Stimulated activated naive CD8-positive, alpha-beta T cell treated with anti-CD3 and anti-CD28 coated beads, Interleukin-15, Interleukin-2, amounts not matched to agents 100 U/mL and 50 U/mL, for 24 hours (primary cell): ENCODE measurements at places on chromosomes 11 and 22.

GRCh38 chr22:39603345-39603744, 32.8 kb downstream of the CACNA1I start:
- no peak for DNase-seq

DNA sequence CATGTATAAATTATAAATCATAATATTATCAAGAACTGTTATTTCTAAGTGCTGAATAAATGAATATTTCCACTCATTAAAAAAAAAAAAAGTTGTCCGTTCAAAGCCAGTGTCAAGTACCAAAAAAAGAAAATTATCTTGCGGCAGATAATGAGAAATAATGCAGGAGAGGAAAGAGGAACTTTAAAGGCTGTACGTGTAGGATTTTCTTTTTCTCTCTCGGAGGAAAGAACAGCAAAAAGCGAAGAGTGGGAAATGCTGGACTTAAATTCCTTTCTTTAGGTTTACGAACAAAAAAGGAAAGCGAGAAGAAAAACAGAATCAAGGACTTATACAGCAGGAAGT, 999 bp upstream of the CCDC83 start:
- DNase-seq: no peak

GRCh38 chr11:94563848-94564467, 3.2 kb upstream of the PIWIL4 start:
- DNase-seq: no peak

DNA sequence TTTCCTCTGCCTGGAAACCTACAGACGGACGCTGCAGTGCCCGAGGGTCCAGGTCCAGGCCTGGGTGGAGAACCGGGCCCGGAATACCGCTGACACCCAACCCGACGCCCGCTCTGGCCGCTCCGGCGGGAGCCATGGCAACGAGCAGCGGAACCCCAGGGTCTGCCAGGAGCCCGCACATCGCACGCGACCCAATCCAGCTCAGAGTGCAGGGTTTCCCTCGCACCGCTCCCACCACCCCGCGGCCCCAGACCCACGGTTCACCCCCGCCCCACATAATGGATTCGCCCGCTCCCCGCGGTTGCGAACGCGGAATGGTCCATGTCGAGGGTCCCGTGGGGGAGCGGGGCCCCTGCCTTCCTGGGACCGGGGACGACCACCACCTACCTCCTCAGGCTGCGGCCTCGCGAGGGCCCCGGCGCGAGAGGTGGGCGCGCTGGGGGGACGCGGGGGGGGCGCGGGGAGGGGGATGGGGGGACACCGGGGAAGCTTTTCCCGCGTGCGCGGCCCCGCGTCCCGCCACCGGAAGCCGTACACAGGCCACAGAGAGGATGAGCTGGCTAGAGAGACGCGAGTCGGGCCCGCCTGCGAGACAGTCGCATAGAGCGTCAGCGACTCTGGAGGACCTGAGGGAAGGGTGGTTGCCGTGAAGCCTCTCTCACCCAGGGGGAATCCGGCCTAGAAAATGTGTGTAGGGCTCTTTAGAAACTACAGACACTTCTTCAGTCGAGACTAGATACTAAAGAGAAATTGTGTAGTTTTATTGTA, at the start of gene SSRP1:
TSS of gene SSRP1 (minus strand) at position 550 of the 768 bp plus-strand sequence. CDS start 771 bp downstream, outside the sequence.
- DNase-seq: peak; percentile 87

DNA sequence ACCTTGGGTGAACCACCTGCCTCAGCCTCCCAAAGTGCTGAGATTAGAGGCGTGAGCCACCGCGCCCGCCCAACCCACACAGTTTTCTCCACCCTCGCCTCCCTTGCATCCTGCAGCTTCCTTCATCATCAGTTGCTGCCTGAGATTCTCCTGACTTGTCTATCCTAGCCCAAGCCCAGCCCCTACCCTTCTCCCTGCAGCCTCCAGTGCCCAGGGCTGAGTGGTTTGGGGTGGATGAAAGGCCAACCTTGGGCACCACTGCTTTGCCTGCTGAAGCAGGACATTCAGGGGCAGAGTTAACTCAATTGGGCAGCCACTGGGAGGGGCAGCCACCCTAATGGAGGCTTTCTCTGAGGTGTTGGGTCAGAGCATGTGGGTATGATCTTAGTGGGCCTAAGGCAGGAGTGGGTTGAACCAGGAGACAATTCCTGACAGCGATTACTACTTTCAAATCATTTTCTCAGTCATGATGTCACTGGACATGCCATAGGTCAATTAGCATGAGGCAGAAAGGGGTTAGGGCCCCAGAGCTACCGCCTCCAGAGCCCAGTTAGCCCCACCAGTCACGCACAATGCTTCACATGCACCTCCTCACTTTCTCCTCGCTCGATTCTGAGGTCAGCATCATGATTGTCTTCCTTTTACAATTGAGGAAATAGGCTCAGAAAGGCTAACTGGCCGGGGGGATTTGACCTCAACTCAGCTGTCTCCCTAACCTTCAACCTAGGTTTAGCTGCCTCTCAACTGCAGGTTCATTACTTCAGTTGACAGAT, 1.0 kb upstream of the FKBP2 start:
- no peak for DNase-seq

- no peak for DNase-seq
These were observed 22.1 kb upstream of the LMO2 start for GRCh38 chr11:33913991-33914390.

DNA sequence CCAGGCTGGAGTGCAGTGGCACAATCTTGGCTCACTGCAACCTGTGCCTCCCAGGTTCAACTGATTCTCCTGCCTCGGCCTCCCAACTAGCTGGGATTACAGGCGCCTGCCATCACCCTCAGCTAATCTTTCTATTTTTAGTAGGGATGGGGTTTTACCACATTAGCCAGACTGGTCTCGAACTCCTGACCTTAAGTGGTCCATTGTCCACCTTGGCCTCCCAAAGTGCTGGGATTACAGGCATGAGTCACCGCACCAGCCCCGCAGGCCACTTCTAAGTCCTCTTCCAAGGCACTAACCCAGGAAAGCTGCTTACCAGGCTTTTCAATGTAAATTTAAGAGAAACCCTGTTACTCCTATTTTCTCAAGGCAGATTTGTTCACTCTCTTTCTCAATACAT, 50.4 kb downstream of the DENND5A start:
- DNase-seq: no peak

GRCh38 chr11:45097721-45098493, 48.5 kb upstream of the PRDM11 start:
- DNase-seq: peak; percentile 50

DNA sequence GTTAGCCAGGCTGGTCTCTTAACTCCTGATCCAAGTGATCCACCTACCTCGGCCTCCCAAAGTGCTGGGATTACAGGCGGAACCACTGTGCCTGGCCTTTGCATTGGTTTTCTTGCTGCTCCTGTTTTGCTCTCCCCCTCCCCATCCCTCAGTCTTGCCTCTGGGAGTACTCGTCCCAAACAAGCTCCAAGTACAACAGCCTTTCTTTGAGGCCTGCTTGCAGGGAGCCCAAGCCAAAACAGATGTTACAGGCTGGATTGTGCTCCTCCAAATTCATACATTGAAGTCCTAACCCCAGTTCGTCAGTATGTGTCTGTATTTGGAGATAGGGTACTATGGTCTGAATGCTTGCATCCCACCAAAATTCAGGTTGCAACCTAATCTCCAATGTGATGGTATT, 8.6 kb downstream of the IGLL1 start:
- DNase-seq: no peak

DNA sequence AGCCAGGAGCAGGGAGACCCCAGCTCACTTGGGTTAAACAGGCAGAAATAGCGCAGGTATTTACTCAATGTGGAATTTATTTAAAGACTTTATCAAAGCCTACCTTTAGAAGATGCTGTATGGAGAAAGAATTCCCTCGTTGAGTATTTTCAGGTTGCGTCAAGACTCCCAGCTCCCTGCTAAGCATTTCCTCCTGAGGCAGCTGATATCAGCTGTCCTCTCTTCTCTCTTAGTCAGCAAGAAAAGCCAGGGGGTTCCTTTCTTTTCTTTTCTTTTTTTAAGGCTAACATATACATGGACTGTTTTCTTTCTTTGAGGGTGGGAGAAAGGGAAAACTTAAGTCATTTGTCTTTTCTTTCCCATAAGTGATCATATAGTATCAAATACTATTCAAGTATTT, 125.8 kb upstream of the POU2AF2 start:
- no peak for DNase-seq

DNA sequence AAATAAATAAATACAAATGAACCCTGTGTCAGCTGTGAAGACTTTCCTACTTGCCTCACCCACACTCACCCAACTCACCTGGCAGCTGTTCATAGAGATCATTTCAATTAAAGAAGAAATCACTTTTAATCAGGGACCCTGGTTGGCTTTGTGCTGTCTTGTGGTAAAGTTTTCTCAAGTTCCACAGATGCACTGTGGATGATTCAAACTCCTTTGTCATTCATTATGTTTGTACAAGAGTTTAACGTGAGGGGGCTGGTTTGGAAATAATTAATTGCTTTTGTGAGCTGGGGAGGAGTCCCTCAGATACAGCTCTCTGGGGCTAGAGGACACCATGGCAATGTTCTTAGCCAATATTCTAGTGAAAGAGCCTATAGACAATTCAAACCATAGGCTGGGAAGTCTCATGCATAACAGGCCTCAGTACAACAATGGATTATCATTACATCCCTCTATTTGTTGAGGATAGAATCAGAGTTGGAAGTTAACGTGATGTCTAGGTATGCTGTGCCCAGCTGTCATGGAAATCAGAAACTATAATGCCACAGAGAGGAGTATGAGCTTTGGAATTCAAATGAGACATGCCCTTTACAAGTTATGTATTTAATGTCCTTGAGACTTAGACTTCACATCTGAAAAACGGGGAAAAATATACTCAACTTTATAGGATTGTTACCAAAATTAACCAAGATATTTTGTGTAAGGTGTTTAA, 698.5 kb downstream of the KCNA4 start:
- DNase-seq: no peak

- peak; percentile 43 for DNase-seq
These were observed 6.6 kb downstream of the CTSD start for GRCh38 chr11:1756791-1757771.

- no peak for DNase-seq
These were observed 24.4 kb downstream of the YAP1 start for GRCh38 chr11:102134597-102134996.

- no peak for DNase-seq
These were observed 89.1 kb upstream of the CRYBB3 start for GRCh38 chr22:25110596-25110845.

GRCh38 chr11:11279956-11280689, 72.9 kb downstream of the CSNK2A3 start:
- no peak for DNase-seq

DNA sequence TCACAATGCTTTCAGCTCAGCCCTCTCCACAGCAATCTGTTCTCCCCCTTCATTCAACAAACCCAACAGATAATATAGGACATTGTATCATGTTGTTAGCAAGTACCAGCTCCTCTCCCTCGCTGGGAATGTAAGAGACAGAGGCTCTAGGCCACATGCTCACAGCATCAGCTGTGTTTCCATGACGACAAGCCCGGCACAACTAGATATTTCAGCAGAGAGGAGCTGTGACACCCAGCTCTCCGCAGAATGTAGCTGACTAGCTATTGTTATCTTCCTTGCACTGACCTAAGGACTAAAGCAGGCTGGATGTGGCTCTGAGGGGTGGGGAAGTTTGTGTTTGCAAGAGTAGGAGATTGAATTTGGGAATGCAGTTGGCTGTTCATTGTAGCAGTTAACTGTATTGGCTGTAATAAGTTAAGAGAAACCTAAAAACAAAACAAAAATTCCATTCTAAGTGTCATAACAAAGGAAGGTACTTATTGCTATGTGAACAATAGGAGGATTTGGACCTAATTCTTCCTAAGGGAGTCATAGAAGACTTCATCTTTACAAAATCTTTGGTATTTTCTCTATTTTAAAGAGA, 28.0 kb upstream of the RRAS2 start:
- DNase-seq: no peak

GRCh38 chr11:83835423-83835822, 549.3 kb upstream of the CCDC90B start:
- no peak for DNase-seq

DNA sequence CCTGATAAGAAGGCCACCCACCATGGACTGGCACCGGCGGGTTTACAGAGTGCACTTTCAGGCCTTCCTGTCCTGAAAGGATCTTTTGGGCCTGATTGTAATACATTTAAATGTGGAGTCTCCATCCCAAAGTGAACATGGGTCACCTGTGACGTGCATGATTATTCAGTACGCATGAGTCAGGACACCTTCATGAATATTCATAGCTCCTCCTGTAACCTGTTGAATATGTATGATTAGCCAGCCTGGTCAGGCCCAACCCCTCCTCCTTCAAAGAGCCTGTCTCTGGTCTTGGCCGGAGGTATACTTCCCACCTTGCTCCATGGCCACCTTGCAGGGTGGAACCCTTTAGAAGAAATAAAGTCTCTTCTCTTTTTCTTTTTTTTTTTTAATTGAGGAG, 75.9 kb upstream of the NUP50 start:
- no peak for DNase-seq

DNA sequence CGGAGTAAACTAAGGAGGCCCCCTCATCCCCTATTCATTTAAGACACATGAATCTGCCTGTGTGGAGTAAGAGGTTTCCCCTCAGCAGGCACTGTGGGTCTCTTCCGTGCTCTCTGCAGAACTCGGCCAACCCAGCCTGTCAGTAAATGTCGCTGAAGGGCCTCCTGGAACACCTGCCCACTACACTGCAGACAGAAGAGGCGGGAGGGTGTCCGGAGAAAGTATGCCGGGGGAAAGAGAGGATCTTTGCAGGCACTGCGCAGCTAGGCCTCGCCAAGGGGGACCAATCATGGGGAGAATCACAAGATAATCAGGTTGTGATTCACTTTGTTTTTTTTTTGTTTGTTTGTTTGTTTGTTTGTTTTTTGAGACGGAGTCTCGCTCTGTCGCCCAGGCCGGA, 110.8 kb downstream of the MORC2 start:
- no peak for DNase-seq

DNA sequence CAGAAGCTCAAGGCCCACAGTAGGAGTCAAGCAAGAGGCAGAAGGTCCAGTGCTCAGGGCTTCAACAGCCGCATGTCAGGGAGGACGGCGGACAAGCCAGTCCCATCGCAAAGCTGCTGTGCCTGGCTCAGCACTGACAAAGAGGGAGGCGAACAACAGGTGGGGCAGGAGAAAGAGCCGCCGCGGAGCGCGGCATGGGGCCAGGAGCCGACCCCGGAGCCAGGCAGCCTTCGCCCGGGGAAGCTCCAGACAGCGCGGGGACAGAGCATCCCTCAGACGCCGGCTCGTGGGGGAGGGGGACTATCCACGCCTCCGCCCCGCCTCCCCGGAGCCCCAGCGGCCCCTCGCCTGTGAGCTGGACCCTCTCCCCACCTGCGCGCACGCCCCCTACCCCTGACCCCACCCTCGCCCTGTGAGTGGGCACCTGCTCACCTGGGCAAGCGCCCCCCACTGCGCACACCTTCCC, 369 bp downstream of the DHCR7 start:
- DNase-seq: peak; percentile 51

GRCh38 chr22:11629661-11630385, 3898.2 kb upstream of the OR11H1 start:
- no peak for DNase-seq

GRCh38 chr22:24583221-24584165, 9.4 kb downstream of the LRRC75B start:
- no peak for DNase-seq
